ENCODE measurements at places on chromosomes 16 and 17.

- no peak for DNase-seq
Observed at GRCh38 chr17:15051933-15052332, 213.2 kb downstream of the PMP22 start.

DNA sequence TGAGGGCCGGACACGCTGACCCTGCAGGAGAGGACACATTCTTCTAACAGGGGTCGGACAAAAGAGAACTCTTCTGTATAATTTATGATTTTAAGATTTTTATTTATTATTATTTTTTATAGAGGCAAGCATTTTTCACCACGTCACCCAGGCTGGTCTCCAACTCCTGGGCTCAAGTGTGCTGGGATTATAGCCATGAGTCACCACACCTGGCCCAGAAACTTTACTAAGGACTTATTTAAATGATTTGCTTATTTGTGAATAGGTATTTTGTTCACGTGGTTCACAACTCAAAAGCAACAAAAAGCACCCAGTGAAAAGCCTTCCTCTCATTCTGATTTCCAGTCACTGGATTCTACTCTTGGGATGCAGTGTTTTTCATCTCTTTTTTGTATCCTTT is 2.3 kb upstream of the SERPINF1 start:
- DNase-seq, result no peak

DNA sequence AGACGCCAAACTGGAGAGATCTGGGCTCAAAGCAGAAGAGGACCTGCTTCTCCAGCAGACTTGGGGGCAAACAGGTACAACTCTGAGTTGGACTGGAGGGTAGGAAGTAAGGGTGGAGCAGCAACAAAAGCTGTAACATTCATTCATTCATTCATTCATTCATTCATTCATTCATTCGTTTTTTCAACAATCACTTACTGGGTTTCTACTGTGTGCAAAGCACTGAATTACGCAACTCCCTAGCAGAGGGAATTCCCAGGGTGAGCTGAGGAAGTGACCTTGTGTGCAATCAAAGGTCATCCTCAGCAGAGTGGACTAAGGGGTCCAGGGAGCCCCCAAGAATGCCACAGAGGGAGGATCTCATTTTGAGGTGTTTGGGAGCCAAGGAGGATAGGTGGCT is 231.1 kb upstream of the SDK2 start:
- DNase-seq, result no peak

DNA sequence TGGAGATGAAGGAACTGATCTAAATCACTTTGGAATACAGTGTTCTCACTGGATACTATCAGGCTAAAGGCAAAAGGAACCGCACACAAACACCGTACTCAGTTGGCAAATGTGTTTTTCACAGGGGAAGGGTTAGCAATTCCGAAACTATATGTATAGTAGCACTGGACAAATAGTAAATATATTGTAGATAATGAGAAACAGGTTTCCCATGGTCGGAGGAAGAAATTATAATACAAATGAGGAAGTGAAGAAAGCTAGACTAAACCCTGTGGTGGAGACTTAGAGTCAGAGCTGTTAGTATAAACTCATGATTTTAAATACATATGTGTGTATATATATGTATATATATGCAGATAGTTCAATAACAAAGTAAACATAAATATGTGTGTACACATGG is 414.1 kb upstream of the SALL1 start:
- DNase-seq, result no peak

DNA sequence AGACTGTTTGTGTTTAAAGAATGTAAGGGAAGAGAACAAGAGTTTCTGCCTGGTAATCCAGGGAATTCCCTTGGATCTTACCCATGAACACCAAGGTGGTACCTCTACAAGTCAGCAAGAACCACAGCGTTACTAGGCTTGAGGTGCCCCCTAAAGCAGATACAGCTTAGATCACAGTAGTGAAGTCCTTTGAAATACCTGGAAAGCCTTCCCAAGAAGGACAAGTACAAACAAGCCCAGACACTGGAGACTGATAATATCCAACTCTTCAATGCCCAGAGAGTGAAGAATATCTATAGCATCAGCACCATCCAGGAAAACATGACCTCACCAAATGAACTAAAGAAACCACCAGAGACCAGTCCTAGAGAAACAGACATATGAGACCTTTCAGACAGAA is 3.8 kb upstream of the APPBP2 start:
- DNase-seq, result no peak

DNA sequence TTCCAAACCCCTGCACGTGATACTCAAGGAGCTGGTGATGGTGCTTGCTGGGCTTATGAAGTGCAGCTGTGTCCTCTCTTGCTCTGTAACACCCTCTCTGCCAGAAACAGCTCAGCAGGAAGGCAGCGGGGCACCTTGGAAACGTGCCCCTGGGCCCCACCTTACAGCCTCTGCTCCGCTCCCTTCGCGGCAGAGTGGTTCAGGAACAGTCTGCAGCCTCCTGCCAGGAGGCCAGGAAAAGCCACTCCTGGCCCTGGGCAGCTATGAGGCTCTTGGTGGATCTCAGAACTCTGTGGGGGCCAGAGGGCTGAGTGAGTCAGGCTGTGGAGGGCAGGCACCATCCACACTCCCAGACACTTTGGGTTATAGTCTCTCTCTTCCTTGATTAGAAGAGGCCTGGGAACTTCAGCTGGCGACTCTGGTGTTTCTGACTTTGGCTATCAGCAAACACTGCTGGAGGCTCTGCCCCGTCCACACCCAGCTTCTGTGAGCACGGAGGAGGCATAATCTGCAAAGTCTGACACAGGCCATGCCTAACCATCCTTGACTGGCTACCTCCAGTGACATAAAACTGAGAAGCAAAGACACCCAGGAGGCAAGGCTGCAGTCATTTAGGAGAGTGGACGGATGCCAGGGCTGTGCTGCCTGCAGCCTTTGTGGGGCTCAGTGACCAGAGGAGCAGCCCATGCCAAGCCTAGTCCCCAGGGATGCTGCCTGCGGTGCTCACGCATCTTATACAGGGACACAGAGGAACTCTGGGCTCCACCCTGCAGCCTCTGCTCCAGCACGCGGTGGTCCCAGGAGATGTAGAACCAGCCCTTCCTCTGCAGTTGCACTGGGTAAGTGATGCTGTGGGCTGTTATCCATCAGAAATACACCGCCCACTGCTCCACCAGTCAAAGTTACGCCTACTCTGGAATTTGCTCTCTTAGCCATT is 65.3 kb downstream of the METRNL start:
- no peak for DNase-seq

GRCh38 chr17:41475421-41475820 is 5.5 kb downstream of the KRT35 start:
- no peak for DNase-seq

GRCh38 chr17:32491371-32492263 is 4.8 kb downstream of the CDK5R1 start:
- DNase-seq, result no peak

- DNase-seq, result peak; percentile 50
Observed at GRCh38 chr17:59154292-59154720, 680 bp downstream of the SKA2 start.

DNA sequence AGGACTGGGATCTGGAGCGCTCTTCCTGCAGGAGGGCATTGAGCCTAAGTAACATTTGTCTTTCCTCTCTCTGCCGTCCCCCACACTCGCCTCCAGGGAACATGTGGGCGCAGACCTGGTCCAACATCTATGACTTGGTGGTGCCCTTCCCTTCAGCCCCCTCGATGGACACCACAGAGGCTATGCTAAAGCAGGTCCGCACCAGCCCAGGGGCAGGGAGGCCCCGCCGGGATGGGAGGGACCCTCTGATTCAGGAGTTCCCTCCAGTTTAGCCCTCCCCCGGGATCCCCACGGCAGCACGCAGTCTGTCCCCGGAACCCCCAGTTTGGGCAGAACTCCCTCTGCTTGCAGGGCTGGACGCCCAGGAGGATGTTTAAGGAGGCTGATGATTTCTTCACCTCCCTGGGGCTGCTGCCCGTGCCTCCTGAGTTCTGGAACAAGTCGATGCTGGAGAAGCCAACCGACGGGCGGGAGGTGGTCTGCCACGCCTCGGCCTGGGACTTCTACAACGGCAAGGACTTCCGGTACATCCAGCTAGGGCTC is 14.1 kb downstream of the ACE start:
- DNase-seq, result no peak

GRCh38 chr16:88687254-88687576 is 908 bp upstream of the SNAI3 start:
- DNase-seq, result no peak

DNA sequence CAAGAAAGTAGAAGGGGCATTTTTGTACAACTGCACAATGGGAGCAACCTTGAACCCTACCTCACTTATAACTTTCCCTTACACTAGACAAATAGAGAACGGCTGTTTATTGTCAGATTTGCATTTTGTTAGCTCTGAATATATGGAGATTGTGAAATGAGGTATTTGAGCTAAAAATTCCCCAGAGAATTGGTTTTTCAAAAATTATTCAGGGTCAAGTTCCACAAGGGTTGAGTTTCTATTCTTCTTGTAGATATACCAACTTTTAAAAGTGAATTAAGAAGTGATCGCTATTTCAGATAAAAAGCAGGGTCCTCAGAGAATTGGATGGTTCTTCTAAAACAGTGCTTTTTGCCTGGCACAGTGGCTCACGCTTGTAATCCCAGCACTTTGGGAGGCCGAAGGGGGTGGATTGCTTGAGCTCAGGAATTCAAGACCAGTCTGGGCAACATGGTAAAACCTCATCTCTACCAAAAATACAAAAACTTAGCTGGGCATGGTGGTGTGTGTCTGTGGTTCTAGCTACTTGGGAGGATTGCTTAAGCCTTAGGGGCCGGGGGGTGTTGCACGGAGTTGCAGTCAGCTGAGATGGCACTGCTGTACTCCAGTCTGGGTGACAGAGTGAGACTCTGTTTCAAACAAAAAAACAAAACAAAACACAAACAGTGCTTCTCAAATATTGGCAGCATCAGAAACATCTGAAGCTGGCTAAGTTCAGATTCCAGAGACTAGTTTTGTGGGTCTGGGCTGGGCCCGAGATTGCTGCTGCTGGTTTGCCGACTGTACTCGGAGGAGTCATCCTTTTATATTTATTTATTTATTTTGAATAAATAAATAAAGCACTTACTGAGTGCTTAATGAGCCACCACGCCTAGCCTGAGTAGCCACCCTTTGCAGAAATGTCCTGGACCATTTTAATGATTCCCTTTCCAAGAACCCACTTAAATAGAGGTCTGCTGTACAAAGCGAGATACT is 50.9 kb downstream of the PECAM1 start:
- no peak for DNase-seq

GRCh38 chr17:5705081-5705875 is 121.0 kb upstream of the NLRP1 start:
- DNase-seq, result no peak

DNA sequence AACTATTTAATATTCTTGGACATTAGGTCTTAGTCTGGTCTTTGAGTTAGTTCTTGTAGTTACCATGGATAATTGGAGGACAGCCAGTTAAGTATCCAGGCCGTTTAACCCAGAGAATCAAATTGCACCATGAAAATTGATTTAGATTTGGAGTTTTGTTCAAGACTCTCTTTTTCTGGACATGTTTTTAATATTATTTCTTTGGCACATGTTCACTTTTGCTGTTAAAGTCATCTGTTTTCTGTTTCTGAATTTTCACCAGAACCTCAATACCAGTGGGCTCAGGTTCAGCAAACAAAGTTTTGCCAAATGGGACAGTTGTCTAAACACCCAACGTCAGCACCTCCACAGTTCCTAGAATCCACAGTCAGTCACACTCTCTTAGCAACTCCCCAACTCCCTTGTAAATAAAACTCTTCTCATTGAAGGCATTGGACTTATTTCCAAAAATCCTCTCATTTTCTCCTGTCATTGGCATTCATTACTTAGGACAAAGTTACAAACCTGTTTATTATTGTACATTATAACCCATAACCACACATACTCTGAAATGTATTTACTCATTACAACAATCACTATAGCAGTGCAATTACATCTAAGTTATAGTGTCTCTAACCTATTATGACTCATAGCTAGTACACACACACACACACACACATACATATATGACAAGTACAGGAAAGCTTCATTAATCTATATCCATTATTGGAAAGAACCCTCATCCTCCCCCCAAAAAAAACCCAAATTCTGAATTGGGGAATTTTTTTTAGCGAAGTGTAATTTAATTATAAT is 33.5 kb upstream of the DNAH9 start:
- no peak for DNase-seq

- no peak for DNase-seq
Observed at GRCh38 chr16:89581861-89582563, 6.5 kb downstream of the CPNE7 start.

All from NCI-H1105 (cell line).